Large intestine (tissue), 12 donors: ENCODE measurements at places on chromosomes 7 and 10.

DNA sequence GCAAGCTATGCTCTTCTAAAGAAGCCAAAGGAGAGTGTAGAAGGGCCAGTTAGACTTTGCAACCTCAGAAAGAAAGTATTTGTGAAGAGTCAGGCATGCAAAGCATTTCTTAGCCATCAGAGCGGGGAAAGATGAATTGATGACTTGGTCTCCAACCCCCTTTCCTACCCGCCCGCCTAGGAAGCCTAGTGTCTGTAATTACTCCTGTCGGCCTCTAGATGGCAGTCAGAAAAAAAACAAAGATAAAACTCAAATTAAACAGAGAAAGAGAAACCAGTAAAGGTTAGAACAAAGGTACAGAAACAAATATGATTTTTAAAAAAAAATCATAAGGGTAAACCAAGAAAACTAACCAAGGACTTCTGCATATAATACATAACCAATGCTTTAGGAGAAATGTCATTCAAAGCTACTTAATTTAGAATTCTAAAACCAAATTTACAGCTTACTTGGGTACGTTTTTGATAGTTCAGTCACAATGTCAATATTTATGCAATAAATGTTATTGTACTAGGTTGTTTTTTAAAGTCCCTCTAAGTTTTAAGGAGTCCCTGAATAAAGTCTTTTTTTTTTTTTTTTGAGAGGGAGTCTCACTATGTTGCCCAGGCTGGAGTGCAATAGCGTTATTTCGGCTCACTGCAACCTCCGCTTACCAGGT lies 97.6 kb downstream of the LYZL1 start:
- no peak for DNase-seq

DNA sequence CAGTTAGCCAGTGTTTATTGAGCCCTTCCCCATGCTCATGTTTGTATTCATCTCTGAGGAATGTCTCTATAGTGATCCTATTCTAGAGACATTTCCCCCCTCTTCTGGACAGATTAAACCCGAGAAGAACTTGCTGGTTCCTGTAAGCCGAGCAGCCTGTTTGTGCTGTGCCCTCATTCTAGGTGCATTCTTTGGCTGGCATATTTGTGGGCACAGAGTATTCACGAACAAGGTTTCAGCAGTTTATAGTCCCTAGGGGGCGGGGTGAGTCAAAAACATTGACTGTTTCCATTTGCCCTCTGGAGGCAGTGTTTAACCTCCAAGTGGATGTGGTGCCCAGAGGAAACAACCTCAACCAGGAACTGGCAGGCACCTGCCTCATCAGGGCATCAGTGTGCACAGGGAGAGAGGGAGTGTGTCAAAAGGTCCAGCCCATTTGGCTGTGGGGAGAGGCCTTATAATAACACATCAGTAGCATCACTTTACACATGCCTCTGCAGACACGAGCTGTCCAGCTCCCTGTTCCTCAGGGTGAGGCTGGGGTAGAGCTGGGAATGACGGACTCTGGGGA lies 273.3 kb upstream of the LRGUK start:
- DNase-seq: no peak

- no peak for DNase-seq
These were observed 35.8 kb downstream of the DNAJC9 start for GRCh38 chr10:73211106-73211811.

DNA sequence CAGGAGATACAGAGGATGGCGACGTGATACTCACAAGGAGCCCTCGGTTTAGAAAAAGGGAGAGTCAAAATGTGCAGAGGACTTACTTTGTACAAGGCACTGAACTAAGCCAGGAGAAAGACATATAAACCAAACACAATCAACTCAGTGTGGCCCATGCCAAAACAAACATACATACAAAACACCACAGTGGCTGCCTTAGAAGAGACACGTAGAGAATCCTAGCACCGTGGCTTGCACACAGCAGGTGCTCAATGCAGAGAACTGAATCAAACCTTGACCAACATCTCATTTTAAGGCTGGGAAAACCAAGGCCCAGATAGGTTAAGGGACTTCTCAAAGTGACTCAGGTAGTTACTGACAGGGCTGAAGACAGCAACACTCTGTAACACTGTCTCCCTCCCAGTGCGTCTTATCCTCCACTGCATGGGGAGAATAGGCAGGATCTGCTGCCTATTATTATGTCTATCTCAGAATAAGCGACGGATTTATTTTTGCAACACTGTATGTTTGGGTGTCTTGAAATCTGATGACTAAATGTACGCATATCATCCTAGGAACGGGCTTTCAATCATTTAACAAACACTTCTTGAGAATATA lies 11.0 kb downstream of the SORBS1 start:
- no peak for DNase-seq

DNA sequence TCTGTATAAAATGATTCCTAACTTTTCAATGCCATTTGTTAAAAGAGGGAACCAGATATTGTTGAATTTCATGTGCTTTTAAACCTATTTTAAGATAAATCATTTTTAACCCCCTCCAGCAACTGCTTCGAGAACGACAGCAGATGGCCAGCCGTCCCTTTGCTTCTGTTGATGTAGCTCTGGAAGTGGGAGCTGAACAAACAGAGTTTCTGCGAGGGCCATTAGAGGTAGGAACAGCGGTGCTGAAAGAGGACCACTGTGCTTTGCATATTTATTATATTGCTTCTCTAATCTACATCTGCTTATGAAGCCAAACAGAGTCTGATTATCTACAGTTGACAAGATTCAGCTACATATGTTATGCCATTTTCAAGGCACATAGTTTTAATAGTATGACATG lies 545.9 kb downstream of the GFRA1 start:
- DNase-seq: no peak

DNA sequence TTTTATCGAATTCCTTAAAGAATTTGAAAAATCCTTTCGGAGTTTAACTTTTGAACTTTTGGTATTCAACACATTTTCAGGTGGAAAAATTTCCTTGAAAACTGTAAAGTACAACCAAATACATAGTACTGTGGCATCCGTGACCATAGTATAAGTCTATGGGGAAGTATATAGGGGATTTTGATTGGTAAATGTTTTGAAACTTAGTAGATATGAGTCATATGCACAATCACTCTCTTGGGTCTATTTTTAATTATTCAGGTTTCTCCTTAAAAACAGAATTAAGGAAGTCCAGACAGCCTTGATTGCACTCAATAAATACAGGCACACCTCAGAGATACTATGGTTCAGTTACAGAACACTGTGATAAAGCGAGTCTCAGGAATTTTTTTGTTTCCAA lies 64.2 kb downstream of the AVL9 start:
- DNase-seq: no peak

DNA sequence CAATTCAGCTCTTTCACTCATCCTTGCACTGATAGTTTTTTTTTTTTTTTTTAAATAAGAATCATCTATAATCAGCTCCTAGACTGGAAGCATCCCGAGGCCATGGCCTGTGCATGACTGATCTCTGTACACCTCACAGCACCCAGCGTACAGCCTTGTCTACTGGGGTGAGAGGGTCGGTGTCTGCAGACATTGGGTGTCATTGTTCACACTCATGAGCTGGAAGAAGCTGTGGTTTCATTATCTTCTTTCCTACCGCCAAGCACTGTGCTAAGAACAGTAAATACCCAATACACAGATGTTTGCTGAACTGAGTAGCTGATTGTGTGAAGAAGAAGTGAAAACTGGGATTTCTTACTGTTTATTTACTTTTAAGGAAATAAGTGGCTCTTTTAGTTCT lies 123.6 kb downstream of the CLEC2L start:
- DNase-seq: no peak

GRCh38 chr7:30880941-30881340 lies 30.7 kb upstream of the AQP1 start:
- DNase-seq: no peak

- no peak for DNase-seq
These were observed 5.1 kb downstream of the MORN4 start for GRCh38 chr10:97628228-97628627.

- DNase-seq: no peak
These were observed 31.2 kb downstream of the GFRA1 start for GRCh38 chr10:116241642-116242410.

GRCh38 chr10:30915146-30915545 lies 116.5 kb downstream of the ZNF438 start:
- DNase-seq: no peak

DNA sequence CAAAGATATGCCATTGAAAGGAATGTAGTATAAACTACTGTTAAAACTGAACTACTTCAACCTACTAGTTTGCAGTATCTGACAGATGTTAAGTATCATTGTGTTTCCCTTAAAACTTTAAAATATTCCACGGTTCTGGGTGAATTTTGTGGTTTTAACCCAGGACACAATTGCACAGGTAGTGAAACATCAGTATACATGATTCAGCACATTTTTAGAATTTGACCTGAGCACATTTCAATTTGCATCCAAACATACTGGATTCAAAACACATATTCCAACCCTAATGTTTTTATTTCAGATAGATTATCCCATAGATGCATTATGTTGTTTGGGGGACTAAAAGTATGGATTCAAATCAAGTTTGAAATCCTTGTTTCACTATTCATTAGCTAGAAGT lies 129.9 kb upstream of the ZNF804B start:
- no peak for DNase-seq

- DNase-seq: no peak
These were observed 183.0 kb downstream of the ARID5B start for GRCh38 chr10:62084451-62084850.

DNA sequence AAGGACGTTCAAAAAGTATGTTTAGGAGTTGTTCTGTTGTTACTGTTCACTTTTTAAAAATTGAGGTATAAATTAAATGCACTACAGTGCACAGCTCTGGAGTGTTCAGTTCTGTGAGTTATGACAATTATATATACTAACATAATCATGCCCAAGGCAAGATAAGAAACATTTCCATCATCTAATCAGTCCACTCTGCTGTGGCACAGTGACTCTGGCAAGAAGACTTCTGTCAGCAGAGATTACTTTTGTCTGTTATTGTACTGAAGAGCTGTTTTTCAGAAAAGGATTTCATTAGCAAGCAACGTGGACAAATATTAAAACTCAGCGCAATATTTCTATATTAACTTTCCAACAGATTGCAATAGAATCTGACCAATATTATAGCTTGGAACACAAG lies 32.0 kb downstream of the ICA1 start:
- DNase-seq: no peak

DNA sequence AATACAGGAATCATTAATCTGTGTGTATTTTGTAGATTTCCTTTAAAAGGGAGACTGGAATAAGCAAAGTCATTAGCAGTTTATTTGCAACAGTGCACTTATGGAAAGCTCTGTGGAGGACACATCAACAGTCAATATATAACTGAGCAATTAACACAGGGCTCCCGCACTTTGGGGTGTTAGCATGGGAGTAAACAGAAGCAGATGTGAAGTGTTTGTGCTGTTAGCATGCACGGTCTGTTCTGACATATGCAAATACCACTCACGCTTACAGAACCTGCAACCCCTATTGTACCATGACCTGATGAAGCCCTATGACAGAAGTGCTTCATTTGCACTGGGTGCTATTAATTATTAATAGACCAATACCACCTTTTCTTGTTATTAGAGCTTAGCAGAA lies 118.9 kb downstream of the PPP1R3A start:
- no peak for DNase-seq

DNA sequence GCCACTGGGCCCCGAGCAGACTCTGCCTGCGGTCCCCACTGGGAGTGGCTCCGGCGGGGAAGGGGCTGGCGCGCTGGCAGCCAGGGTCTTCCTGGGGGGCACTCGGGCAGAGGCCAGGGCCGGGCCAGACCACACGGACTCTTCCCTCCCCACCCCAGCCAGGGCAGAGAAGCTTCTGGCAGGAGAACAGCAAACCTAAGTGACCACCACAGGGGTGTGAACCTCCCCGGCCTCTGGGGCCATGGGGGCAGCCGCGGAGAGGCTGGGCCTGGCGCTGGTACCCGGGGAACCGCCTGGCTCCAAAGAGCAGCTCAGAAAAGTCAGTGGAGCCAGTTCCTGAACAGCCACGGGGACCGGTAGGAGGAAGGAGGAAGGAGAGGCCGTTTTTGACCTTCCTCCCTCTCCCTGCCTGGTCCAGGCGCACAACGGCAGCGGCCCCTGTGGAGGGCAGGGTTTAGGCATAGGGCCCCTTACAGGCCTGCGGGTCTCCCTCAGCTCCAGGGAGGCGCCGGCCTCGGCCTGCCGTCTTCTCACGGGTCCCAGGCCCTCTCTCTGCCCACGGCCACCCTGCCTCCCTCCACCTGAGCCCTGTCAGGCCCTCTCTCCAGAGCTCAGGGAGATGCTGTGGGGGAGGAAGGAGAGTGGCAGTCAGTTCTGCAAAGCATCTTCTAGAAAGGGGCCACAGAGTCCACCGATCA lies 51.8 kb downstream of the TMEM209 start:
- DNase-seq: no peak

DNA sequence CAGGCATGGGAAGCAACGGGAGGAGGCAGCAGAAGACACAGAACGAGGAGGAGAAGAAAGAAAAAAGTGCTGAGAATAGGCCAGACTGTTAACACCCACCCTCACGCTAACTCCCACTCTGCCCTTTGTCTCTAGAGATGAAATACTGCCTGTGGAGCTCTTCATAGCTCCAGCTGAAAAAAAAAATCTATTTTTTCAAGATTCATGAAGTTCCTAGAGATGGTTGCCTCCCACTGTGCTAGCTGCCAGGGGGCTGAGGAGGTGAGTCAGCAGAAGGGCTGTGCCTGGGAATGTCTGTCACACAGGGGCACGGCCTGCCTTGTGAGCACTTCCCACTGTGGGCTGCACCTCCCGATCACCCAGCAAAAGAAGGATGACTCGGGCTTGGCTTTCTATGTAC lies 144.5 kb downstream of the RNF216 start:
- DNase-seq: no peak

DNA sequence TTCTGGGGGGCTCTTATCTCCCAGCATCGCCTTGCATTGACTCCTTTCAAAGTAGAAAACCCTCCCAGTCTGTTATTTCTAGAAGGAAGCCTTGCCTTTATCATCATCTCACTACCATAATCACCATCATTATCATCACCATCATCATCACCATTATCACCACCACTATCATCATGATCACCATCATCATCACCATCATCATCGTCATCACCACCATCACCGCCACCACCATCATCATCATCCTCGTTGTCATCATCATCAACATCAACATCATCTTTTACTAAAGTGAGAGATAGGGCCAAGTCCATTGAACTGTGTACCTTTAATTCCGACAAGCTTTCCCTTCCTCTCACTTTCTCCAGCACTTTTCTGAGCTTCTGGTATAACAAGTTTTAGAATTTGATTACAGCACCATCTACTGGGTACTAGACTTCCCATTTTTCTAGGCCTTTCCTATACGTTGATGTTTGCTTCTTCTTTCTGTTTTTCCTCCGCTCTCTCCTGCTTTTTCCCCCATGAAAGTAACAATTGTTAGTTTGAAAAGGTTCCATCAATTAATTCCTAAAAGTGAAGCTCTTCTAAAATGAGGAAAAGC lies 226.4 kb downstream of the BUB3 start:
- DNase-seq: no peak
